ENCODE measurements at places on chromosomes 5 and 9.

- peak; percentile 22 for DNase-seq
Measured at GRCh38 chr9:81423589-81424326, 265.6 kb downstream of the TLE1 start.

DNA sequence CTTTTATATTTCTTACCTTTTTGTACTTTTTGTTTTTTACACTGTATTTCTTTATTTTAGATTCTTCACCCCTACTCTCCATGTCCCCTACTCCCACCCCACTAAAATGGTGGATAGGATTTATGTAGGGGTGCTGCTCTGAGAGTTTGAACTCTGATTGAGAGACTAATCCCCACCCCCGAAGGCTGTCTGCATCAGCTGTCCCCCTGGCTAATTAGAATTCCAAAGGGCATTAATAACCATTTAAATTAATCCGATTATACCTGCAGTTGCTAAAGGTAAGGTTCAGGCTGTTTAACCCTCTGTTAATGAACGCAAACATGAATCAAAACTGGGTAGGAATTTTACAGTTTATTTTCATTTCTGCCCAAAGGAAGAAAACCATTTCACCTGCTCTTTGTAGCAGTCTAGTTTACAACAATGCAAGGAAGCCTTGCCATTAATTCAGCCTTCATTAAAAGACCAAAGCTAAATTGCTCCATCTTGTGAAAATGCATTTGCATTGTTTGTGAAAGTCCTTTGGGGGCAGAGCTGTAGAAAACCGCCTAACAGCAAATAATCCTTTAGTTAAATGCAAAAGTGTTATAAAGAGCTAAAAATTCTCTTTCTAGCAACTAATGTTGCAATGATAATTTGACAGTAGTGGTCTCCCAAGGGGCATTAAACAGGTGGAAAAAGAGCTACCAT, 71.2 kb downstream of the ZCCHC7 start:
- DNase-seq, result no peak

DNA sequence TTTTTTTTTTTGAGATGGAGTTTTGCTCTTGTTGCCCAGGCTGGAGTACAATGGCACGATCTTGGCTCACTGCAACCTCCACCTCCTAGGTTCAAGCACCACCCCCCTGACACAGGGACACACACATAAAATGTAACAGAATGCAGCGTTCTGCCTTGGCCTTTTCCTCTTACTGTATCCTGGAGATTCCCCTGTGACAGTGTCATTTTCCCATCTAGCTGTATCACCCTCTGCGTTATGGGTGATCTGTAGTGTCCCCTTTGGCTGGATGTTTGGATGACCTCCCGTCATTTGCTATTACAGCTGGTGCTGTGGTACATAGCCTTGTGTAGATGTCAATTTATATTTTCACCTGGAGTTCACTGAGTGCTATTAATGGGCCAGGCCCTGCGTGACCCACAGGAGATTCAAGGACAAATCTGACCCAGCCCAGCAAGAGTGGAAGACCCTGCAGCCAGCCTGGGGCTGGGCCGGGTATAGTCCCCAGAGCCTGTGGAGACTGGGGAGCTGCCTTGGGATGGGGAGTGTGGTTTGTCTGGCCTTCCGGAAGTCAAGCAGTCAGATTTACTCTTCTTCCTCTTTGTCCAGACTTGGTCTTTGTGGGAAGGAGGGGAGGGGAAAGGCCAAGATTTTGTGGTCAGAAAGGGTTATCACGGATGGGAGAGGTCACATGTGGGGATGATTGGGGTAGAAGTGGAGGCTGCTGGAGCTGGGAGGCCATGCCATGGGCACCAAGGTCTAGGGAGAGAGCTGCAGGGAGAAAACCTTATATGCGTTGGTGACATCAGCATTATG, 43.6 kb downstream of the ERGIC1 start:
- peak; percentile 91 for DNase-seq

GRCh38 chr9:120265791-120266190, 314.2 kb downstream of the CDK5RAP2 start:
- DNase-seq, result no peak

DNA sequence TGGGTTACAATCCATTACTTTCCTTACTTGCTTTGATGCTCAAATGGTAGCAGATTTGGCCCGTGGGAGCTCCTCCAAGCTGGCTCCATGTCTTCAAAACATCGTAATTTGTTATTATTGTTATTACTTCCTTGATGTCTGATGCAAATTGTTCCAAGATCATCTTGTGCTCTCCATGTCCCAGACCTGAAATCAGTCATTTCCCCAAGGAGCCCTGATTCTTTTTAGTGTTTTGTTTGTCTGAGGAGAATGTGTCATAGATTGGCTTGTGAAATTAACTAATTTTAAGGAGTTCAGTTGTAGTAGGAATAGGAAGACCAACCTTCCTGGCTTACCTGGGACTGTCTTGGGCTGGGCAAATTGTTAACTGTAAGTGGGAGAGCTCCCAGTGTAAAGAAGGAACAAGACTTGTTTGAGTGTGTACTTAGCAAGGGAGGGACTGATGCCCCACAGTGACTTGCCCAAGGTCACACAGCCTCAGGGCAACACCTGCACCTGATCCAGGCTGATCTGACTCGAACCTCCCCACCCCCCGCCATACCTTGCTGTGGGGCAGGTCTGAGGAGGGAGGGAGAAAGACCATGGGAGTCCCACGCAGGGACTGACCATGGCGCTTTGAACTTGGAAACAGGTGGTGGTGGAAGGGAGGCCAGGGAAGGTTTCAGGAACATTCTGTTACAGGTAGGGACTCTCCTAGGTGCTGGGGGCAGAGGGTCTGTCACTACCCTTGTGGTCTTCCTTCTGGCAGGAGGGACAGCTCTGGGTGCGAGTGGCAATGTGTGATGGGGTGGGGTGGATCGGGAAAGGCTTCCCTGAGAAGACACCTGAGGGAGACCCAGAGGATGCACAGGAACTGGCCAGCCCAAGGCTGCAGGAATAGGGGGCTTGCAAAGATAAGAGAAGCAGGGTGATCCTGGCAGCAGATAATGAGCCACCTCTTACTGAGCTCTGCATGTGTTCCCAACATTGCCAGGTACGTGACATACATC, 2.7 kb upstream of the BICD2 start:
- no peak for DNase-seq

DNA sequence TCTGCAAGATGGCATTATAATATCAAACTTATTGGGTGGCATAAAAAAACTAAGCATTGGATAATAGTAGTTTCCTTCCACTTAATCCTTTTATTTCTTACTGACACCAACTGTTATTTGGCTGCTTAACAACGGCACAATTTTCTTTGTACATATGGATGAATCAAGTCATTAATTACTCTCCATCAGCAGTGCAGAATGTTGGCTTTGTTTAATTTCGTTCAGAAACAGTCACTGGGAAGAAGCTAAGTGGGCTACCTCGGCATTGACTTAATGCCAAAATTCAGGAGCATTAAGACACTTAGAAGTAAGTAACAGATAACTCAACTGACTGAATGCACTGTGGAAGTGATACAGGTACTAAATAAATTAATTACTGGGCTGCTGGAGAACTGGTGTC, 460.4 kb downstream of the CTNND2 start:
- DNase-seq, result no peak

DNA sequence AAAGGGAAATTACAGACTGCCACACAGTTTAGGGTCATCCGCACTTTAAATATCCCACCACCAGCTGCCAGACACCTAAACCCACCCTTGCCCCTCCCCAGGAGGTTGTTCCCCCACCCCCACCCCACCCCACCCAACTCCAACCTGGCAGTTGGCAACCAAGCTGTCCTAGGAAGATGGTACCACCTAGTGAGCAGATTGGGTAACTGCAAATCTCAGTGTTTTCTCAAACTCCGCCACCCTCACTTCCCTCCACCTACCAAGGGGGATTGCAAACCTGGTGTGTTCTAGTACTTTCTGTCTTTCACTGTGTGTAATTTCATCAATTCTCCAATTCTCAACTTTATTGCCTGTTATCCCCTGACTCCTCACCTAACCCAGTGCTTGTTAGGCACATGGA, 323.8 kb upstream of the IRX2 start:
- no peak for DNase-seq

- DNase-seq, result no peak
Measured at GRCh38 chr5:1565737-1566734, 42.3 kb upstream of the LPCAT1 start.

DNA sequence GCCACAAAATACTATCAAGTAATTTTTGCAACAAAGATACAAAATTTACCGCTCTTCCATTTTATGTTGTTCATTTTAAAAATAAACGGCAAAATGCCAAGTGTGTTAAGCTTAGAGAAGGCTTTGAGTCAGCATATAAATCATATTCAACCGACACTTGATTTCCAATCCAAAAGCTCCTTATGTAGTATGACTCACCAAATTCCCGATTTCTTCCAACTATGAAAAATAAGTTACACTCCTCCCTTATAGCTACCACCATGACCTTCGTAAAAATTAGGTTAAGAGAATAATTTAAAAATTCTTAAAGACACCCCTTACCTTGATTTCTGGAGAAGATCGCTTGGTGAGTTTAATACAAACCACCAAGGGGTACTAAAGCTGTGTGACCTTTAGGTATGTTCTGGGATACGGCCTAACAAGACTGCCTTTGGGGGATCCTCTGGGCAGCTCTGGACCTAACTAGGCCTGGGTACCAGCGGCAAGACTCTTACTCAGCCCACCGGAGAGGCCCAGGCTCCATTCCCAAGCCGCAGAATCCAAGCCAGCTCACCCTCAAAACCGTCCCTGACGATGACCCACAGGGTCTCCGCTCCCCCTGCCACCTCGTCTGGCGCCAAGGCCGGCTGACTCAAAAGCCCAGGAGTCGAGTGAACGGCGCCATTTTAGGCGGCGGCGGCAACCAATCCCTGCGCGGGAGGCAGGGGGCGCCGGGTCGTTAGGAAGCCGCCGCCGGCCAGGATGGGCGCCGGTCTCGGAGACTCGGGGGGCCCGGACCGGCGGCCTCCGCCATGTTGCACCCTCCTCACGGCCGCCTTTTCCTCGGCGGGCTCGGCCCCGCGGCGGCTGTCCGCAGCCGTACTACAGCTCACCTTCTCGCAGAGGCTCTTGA, 739 bp downstream of the PPP2CA start:
- DNase-seq, result peak; percentile 66

DNA sequence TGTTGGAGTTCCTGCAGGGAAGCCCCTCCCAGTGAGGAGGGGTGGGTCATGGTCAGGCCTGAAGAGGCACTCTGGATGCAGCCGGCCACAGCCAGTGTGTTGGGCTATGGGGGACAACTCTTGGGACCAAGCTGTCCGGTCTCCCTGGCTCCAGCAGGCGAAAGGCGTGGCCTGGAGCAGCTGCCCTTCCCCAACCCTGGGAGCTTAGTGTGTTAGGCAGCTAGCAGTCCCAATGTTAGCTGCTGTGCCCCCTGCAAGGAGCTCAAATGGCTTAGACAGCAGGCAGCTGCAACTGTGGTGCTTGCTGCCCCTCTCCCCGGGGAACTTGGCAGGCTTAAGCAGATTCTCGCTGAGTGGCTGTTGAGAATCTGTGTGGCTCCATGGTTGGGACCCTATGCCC, 67.5 kb upstream of the ACTBL2 start:
- no peak for DNase-seq

- DNase-seq, result no peak
Measured at GRCh38 chr5:174155281-174155680, 109.8 kb downstream of the NSG2 start.

GRCh38 chr9:37650299-37650872, 368 bp upstream of the FRMPD1 start:
- no peak for DNase-seq

GRCh38 chr5:74019923-74020322, 393.9 kb downstream of the ARHGEF28 start:
- no peak for DNase-seq

All from inflammatory macrophage treated with lipopolysaccharide for 4 hours (primary cell).